Jurkat, Clone E6-1 (cell line): ENCODE measurements at places on chromosomes 6 and 20.
A peak's percentile ranks its signal among the peaks of the same experiment; 100 is the strongest.

GRCh38 chr20:12883507-12883885, 125.3 kb upstream of the SPTLC3 start:
- DNase-seq = no peak

GRCh38 chr6:46821458-46821881, 28.3 kb downstream of the MEP1A start:
- no peak for DNase-seq

- no peak for DNase-seq
These were observed 73.7 kb downstream of the RPP40 start for GRCh38 chr6:4930025-4930691.

- DNase-seq = no peak
These were observed 494.9 kb upstream of the RNF217 start for GRCh38 chr6:124467366-124467765.

GRCh38 chr6:138211048-138211581, 7.2 kb downstream of the PBOV1 start:
- no peak for DNase-seq

DNA sequence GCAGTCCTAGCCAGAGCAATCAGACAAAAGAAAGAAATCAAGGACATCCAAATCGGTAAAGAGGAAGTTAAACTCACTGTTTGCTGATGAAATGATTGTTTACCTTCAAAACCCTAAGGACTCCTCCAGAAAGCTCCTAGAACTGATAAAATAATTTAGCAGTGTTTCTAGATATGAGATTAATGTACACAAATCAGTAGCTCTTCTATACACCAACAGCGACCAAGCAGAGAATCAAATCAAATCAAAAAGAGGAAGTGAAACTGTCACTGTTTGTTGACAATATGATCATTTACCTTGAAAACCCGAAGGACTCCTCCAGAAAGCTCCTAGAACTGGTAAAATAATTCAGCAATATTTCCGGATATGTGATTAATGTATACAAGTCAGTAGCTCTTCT, 21.7 kb downstream of the SERPINB9 start:
- no peak for DNase-seq

DNA sequence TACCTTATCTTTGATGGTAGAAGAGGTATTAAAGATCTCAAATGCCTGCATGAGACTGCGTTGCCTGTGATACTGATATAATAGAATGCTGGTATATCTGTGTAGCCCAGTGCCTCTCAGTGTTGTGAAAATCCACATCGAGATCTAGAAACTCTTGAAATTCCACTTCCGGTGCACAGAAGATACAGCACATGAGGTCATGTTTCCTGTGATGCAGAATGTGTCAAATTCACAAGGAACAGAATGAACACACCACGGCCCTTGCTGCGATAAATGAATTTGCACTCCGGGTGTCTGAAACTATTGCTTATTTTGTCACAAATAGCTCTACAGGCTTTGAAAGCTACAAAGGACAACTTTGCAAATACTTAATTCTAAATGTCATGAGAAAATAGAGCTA, 687.9 kb upstream of the AGPAT4 start:
- no peak for DNase-seq

DNA sequence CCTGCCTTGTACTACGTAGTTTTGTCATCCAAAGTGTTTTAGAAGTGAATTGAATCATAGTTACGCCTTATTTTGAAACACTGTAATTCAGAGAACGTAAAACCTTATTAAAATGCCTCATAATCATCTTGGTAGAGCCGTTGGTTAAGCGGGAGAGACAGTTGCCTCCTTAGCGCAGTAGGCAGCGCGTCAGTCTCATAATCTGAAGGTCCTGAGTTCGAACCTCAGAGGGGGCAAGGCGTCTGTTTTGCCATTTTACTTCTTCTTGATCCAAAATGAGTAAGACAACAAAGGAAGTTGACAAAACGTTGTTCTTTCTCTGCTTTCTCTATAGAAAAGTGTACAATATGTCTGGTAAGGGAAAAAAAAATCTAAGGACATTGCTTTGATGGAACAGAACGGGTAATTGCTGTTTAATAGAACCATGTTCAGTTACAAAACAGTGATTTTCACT, 20.7 kb upstream of the TRIM27 start:
- DNase-seq = peak; percentile 81

GRCh38 chr6:164069350-164069990, 655.0 kb downstream of the QKI start:
- no peak for DNase-seq

- DNase-seq = no peak
These were observed 107.2 kb upstream of the BTBD3 start for GRCh38 chr20:11810311-11811083.

DNA sequence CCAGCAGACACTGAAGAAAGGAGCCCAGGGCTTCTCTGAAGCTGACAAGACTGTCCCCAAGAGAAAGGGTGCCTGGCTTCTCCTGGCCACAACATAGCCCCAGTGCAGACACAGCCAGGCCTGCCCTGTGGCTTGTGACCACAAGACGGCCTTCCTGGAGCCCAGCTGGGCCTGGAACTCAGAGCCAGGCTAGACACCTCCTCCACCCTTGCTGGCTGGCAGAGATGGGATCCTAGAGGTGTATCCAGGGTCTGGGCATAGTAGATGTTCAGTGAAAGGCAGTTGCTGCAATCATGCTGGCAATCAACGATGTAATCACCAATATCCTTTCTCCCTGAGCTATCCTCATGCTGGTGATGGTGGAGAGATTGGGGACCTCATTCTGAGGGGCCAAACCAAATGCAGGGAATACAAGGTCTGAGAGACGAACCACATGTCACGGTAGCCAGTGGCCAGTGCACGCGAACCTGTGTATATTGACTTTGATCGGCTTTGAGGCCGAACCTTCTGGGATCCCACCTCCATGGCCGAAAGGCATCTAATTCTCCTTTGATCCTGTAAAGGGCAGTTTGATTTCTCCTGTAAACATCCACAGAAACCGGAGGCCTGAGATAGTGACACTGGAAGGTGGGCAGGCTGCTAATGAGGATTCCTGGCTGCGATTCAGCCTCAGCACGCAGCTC, 115.2 kb downstream of the PSMB1 start:
- no peak for DNase-seq

DNA sequence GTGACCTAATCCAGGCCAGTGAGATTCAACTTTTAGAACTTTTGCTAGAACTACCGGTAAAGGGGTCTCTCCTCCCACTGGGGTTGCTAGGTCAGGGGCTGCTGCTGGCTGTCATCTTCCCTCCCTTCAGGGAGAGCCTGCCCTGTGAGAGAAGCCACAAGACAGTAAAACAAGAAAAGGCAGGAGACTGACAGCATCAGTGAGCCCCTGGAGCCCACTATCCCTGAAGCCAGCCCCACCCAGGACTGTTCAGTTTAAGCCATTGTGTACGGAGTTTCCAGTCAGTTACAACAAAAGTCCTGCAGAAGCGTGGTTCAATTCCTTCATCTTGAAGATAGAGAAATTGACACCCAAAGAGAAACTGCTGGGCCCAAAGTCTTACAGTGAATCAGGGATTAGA, 7.9 kb upstream of the BMP7 start:
- DNase-seq = no peak

GRCh38 chr6:16769986-16770376, 8.7 kb upstream of the ATXN1 start:
- DNase-seq = no peak

DNA sequence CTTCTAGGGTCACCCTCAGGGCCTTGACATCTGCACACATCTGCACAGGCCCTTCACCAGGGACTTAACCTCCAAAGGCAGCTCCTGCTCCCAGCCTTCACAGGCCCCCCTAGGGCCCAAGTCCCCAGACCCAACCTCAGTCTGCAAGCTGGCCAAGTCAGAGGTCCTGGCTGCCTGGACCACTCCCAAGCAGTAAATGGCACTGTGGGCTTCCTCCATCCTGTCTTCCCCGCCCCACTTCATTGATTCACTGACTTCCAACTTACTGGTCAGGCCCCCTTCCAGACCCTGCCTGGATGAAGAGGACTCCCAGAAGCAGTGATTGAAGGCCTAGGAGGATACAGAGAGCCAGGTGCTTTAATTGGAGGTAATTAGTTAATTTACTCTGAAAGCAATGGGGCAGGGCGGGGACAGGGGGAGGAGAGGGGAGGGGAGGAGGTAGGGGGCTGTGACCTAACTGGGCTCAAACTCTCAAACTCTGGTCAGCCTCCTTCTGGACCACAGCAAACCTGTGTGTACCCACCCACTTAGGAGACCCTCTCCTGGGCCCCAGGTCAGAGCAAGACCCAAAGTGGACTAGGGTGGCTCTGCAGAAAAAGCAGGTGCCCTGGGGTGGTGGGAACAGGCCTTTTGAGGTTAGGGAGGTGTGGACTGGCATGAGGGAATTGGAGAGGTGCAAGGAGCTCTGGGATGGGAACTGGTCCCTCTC, 51.5 kb downstream of the MRPL14 start:
- DNase-seq = no peak

GRCh38 chr6:147322299-147323162, 118.3 kb downstream of the STXBP5 start:
- DNase-seq = no peak

- no peak for DNase-seq
These were observed 5.4 kb upstream of the DOK5 start for GRCh38 chr20:54469952-54470351.

GRCh38 chr6:49905296-49905695, 39.0 kb upstream of the CRISP1 start:
- no peak for DNase-seq

- DNase-seq = no peak
These were observed 32.6 kb downstream of the BAK1 start for GRCh38 chr6:33547499-33547898.

- no peak for DNase-seq
These were observed 147.1 kb upstream of the RALGAPA2 start for GRCh38 chr20:20859510-20859909.

DNA sequence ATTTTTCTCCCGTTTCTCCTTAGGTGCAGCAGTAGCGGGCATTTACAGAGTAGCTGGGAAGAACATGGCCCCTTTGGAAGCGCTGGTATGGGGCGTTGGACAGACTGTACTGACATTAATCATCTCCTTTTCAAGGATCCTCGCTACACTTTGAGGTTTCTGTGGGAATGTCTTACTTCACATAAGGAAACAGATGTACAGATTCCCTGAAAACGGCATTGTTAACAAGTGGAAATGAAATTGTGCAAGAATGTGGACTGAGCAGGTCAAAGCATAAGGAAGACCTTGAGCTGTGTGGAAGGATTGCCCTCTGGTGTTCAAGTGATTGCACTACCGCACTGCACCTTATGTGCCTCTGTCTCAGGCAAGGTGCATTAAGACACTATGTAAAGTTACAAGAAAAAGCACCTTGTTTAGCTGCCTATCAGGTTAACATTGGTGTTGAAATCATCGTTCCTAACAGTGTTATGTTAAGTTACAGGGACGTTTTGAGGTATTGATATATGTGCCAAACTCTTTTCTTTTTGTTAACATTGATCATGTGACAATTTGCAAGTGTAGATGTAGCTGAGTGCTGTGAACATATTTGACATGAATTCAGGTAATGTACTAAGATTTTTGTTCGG, 38.0 kb downstream of the TMEM170B start:
- peak; percentile 60 for DNase-seq

DNA sequence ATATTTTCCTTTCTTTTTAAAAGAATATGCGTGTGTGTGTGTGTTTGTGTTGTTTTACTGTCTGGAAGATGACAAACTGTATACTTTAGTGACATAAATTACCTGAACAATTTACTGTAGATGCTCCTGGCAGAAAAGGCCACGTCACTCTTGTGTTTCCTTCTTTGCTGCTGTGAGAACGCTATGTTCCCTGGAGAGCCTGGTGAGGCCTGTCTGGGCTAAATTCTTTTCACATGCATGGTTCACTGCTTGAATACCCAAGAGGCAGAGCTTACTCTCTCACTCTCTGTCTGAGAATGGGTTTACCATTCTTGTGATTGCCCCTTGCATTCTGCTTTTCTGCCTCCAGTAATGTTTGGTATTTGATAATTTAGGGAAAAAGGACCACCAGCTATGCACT, 64.3 kb downstream of the EDN1 start:
- DNase-seq = no peak

- no peak for DNase-seq
These were observed 72.4 kb upstream of the NHSL1 start for GRCh38 chr6:138571585-138572166.

DNA sequence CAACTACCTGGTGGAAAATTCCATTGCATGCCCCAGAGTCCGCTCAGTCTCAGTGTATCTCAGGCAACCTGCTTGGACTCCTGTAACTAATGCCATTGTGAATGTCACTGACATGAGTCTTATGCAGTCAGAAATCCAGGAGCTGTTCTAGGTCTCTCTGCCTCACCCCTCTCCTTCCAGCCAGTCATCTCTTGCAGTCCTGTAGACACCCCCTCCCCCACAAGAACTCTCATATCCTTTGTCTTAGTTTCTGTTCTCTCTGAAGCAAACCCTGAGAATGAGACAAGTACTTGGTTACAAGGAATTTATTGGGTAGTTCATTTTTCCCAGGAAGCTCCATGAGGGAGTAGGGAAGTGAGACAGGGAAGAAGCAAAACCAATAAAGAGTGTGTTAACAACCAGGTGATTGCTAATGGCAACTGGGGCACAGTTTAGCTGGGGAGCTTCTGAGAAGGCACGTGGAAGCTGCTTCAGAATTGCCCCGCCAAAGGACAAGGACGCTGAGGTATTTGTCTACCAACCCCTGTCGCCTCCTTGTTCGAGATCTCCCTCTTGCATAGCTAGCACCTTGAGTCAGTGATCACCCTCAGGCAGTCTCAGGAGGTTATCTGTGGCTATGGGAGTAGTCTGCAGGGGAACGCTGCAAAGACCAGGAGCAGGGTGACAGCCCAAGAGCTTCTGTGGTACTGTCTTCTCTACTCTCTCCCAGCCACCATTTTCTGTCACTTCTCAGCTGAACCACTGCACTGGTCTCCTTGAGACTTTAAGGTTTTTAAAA, 911.4 kb upstream of the FLRT3 start:
- no peak for DNase-seq

GRCh38 chr6:6332811-6333244, 12.4 kb upstream of the F13A1 start:
- no peak for DNase-seq

DNA sequence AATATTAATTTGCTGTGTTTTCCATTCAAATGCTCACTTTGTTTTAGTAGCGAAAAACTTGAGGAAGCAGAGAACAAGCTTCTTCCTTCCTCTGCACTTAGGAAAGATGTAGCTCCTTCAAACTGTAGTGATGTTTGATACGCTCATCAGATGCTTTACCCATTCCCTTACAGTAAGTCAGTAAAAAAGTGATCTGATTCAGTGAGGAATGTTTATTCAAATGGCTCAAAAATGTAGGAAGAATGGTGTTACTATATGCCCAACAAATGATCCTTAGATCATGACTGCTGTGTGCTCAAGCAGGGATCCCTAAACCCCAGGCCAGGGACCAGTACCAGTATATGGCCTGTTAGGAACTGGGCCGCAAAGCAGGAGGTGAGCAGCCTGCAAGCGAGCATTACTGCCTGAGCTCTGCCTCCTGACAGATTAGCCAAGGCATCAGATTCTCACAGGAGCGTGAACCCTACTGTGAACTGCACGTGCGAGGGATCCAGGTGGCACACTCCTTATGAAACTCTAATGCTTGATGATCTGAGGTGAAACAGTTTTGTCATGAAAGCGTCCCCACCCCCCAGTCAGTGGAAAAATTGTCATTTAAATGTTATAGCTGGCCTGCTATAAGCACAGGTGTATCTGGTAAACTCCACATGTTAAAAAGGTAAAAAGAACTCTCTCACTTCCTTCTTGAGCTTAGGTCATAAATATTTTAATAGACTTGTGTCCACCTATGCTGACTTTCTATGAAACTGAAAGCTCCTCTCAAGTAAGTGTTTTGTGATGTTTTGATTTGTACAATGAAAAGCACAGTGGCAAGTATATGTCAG, 187.2 kb downstream of the FOXC1 start:
- no peak for DNase-seq

GRCh38 chr6:14079433-14079832, 38.1 kb upstream of the CD83 start:
- DNase-seq = no peak

- DNase-seq = no peak
These were observed 93.6 kb upstream of the ADGRF1 start for GRCh38 chr6:47135772-47136171.
